ENCODE measurements at places on chromosomes 12 and 14.

GRCh38 chr12:113437729-113438100 lies 15.5 kb downstream of the SDSL start:
- no peak for DNase-seq

DNA sequence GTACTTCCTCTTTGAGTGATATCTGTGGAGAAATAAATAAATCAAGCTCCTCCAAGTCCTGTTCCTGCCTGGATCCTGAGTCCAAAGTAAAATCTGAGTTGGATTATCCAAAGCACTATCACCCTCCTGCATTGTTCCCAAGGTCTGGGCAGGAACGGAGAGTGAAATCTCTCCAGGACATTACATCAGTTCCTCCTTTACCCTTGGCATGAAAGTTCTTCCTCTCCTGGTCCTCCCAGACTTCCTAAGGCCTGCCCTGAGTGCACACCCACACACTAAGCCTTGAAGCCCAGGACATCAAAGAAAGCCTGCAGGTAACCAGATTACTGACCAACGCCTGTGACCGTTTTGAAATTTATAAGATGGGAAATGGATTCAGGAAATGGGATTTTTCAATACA lies 206.8 kb upstream of the BCL2L14 start:
- peak; percentile 35 for DNase-seq

GRCh38 chr14:42533476-42533875 lies 926.8 kb downstream of the LRFN5 start:
- DNase-seq, result no peak

- peak; percentile 66 for DNase-seq
Observed at GRCh38 chr14:100078997-100079725, 13.9 kb downstream of the EVL start.

DNA sequence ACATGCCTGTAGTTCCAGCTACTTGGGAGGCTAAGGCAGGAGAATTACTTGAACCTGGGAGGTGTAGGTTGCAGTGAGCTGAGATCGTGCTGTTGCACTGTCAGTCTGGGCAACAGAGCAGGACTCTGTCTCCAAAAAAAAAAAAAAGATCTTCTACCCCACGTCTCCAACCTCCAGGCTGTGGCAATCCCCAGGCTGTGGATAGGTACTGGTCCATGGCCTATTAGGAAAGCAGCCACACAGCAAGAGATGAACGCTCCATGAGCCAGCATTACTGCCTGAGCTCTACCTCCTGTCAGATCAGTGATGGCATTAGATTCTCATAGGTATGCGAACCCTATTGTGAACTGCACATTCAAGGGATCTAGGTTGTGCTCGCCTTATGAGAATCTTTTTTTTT lies 6.1 kb upstream of the PTGES3 start:
- no peak for DNase-seq

Data from AG20443 (cell line).